Stimulated activated memory B cell treated with anti-CD40 and anti-IgM and Interleukin-4, amounts not matched to agents 10 μg/mL and 1 μg/mL and 100 μg/mL, for 72 hours (primary cell): ENCODE measurements at places on chromosomes 6 and 20.

DNA sequence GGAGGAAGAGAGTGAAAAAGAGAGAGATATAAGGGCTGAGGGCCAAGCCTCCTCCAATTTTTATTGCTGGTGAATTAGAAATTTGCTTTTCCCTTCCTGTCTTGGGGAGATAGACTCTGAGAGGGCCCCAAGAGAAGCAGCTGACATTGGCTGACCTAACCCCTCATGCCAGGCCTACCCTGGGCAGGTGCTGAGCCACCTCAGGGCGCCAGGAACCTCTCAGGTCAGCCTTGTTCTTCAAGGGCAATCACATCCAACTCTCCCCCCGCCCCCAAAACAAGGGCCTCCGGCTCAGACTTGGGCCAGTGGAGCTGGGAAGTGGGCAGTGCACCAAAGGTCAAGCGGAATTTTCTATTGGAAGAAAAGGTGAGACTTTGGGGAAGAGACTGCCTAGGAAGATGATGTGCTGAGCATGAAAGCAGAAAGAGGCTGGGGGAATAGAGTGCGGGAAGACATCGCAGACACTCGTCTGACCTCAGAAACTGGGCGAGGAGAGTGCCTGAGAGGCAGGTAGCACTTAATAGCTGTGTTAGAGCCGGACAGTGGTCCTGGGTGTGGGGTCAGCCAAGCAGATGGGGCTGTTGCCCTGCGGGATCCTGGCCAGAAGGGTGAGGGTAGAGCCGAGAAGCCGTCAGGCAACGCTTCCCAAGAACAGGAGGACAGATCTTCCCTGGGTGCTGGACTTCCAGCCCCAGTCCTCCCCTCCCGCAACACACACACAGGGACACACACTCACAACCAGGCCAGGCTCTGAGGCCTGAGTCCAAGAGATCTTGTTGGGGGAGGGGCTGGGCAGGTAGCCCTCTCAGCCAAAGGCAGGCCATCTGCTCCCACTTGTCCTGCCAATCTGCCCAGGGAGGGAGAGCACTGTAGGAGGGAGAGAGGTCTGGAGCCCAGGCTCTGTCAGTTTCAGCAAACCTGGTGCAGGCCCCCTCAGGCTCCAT, 3.7 kb upstream of the FASTKD5 start:
- ATAC-seq: no peak

DNA sequence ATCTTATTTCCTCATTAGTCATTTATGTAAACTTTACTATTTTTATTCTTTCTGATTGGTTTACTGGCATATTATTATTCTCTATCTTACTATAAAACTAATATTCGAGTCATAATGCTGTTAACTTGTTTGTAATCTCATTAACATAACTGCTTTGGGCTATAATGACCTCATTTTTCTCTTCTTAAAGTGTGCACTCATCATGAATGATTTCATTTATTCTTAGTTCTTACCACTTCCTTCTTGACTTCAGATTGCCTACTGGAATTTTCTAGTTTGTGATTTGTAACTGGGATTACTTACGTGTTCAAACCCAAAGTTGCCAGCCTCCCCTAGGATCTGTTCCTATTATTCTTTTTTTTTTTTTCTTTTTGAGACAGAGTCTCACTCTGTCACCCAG, 91.8 kb upstream of the TNFAIP3 start:
- ATAC-seq: no peak

- ATAC-seq: no peak
These were observed 29.1 kb upstream of the ZC3H12D start for GRCh38 chr6:149513915-149514314.

DNA sequence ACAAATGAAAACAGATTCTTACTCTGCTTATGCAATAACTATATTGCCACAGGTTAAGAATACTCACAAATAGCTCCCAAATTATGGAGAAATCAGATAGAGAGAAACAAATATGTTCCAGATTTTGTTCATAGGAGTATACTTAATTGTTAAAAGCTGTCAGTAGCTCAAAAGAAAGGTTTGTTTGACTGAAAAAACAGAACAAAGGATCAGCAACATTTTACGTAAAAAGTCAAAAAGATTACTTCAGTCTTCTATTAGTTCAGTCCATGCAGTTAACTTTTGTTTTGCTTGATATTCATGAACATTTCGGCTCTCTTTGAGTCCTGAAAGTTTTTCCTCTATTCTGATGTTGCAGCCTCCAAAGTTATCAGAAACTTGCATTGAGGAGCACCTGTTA, 13.4 kb upstream of the NANP start:
- ATAC-seq: no peak

DNA sequence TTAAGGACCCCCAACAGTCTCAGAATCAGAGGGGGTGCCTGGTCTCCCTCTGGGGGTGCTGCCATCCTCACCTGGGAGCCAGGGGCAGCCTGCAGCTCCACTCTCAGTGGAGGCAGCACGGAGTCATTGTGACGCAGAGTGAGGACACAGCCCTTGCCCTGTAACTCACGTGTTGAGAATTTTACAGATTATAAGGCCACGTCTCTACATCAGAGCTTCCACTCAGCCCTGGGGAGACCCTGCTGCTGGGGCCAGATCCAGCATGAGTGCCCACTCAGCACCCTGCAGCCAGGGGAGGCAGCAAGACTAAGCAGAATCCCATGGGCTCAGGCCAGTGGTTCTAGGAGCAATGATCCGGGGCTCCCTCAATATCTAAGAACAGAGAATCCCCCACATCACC, 137.4 kb upstream of the AFDN start:
- ATAC-seq: no peak

GRCh38 chr6:4374216-4374615, 238.8 kb upstream of the ECI2 start:
- no peak for ATAC-seq

DNA sequence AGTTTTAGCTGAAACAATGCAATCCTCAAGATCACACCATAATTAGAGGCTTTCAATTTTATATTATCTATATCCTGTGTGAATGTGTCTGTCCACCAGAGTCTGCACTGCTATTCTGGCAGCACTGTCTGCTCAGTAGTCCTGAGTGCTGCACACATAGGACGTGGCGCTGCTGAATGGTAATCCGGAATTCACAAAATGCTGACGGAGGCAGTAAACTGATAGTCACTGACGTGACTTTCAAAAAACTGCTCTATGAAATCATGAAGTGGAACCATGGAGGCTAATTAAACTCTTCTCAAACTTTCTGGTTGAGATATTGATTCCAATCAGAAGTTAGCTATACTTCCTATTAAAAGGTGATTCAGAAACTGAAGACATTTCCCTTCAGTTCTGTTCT, 190.8 kb upstream of the NOX3 start:
- ATAC-seq: no peak

- ATAC-seq: no peak
These were observed 68.4 kb downstream of the RPP40 start for GRCh38 chr6:4935486-4935885.

GRCh38 chr6:30037182-30037788, 23.8 kb upstream of the POLR1H start:
- ATAC-seq: no peak

DNA sequence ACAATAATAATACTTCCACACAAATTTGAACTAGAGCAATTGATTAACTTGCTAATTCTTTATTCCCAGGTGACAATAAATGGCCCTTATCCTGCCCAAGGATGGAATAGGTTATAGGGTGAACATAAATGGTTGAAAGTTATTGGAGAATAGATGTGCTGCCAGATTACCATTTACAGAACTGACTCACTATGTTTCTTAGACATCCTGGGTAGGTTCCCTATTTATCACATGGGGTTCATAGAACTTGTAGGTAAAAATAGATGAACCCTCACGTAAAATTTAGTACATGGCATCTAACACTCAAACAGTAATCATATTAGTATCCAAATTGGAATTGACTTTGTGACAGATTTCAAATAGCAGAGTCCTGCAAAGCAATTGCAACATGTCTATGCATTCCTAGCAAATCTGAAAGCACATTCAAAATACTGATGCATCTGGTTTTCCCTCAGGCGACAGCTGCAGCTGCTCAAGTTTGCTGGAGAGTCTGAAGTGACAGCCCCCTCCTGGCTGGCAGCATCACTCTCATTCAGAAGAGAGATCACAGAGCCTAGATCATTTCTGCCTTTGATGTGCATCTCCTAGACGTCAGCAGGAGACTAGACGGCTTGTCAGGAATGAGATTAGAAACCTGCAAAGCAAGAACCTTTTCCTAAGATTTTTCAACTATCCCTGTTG, 80.2 kb upstream of the RNF217 start:
- ATAC-seq: no peak

DNA sequence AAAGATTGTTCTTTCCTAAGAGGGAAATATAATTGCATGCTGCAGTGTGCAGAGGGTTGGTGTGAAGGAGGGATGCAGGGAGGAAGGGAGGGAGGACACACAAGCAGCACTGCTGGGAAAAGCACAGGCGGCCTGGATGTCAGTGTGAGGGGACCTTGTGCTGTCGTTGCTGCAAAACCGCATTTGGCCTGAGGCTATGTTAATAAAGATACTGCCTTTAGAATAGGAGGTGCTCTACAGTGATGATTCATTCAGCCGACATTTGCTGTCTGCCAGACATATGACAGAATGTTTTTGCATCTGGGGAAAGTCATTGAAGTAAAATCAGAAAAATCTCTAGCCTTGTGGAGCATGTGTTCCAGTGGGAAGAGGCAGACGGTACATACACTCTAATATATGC, 50.5 kb upstream of the TRIM26 start:
- no peak for ATAC-seq

GRCh38 chr6:150527100-150527499, 72.6 kb upstream of the PLEKHG1 start:
- no peak for ATAC-seq

DNA sequence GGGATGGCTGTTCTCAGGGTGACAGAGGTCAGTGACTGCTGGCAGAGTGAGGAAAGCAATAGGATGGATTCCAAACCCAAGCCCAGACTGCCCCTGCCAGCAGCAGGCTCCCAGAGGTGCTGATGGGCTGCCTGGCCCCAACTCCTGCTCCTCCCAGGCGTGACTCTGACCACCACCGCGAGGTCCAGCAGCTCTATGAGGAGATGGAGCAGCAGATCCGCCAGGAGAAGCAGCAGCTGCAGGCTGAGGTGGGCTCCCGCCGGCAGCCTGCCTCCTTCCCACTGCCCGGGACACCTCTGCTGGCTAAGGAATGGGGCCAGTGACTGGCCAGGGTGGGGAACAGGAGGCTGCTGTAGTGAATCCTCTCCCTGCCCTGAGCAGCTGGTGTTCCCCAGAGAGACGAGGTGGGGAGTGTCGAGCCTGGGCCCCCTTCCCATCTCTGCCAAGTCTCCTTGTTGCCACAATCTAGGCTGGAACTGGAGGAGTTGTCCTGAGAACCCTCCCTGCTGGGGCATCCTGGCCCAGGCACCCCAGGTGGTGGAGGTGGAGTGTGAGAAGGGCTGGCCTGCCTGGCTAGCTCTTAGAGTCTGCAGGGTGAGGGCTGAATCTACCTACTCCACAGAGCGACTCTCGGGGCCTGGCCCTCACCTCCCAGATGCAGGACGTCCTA, 20.4 kb downstream of the RAB44 start:
- no peak for ATAC-seq

- ATAC-seq: no peak
These were observed 55.3 kb upstream of the POPDC3 start for GRCh38 chr6:105235155-105235554.

DNA sequence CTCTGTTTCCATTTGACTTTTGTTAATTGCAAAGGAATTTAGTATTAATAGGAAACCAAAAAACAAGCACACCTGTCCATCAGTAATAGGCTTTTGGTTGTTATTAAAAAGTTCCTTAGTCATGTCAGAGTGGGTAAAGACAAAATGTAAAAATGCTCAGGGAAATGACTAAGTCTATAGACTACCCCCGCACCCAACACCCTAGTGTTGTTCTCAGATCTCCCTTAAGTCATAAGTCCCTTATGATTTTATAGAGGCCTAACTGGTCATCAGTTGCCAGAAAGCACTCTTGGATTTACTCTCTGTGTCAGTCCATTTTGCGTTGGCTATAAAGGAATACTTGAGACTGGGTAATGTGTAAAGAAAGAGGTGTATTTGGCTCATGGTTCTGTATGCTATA, 52.8 kb downstream of the MAP3K4 start:
- no peak for ATAC-seq

GRCh38 chr6:65566117-65566516, 140.9 kb downstream of the EYS start:
- ATAC-seq: no peak

DNA sequence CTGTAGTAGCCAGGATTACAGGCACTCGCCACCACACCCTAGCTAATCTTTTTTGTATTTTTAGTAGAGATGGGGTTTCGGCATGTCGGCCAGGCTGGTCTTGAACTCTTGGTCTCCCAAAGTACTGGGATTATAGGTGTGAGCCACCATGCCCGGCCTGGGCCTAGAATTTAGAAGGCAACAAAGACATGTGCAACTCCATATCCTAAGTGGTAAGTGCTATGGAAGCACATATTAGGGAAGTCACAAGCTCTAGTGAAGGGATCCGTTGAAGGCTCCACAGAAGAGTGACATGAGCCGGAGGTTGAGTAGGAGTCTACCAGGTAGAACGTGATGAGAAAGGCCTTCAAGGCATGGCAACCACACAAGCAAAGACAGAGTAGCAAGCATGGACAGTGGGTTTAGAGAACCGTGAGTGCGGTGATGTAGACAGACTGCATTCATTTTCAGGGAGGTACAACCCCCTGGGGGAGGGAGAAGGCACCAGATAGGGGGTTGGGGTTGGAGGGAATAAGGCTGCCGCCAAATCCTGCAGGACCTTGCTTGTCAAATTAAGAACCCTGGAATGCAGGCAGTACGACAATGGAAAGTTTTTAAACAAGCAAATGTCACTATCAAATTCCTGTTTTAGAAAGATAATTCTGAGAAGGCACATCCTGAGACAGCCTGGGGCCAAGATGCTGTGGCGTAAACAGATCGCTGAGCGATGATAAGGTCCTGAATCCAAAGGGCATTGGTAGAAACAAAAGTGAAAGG, 50.2 kb downstream of the ARHGAP18 start:
- ATAC-seq: no peak

DNA sequence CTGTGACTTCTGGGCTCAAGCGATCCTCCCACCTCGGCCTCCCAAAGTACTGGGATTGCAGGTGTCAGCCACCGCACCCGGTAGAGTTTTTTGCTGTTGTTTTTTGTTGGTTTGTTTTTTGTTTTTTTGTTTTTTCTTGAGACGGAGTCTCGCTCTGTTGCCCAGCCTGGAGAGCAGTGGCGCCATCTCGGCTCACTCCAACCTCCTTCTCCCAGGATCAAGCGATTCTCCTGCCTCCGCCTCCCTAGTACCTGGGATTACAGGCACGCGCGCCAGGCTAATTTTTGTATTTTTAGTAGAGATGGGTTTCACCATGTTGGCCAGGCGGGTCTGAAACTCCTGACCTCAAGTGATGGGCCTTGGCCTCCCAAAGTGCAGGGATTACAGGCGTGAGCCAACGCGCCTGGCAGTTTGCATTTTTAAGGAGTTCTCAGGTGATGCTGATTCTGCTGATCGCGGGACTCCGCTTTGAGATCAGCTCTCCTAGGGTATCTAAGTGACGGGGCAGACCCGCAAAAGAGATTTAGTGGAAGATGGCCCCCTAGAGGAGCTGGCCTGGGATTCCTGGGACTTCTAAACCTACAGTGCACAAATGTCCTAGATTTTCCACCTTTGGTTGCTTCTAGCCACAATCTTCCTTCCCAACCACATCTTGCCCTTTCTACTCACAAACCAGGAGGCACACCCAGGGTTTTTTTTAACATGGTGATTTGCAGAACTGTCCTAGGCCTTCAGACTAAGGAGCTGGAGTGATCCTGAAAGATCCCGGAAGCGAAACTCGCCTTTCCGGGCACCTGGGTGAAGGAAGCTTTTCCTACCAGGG, 45.2 kb downstream of the DPPA5 start:
- no peak for ATAC-seq
